Frontal cortex (tissue), 4 donors: ENCODE measurements at places on chromosomes 7 and 10. TPM values are rescaled to one million over a fixed set of nuclear protein-coding genes. Genes with fewer than 3 reads are reported as not detected.

- DNase-seq = no peak
Observed at GRCh38 chr10:75107756-75108683, 3.4 kb upstream of the SAMD8 start.

- no peak for DNase-seq
Observed at GRCh38 chr7:127881564-127881963, 149.7 kb downstream of the LRRC4 start.

- no peak for DNase-seq
Observed at GRCh38 chr7:134737566-134738345, 41.7 kb upstream of the CALD1 start.

DNA sequence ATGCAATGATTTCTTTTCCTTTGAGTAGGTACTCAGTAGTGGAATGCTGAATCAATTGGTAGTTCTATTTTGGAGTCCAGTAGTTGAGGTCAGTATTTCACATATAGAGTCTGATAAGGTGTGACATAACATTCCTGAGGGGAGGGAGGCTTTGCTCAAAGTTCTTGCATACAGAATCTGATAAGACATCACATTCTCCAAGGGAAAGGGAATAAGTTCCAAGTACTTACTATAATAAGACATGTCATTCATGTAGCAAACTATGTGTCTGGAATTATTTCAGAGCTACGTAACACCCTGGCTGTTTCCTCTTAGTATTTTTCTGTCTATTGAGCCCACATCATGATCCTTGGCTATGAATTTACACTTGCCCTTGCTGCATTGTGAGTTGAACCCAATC lies 74.3 kb upstream of the POM121L12 start:
- no peak for DNase-seq

DNA sequence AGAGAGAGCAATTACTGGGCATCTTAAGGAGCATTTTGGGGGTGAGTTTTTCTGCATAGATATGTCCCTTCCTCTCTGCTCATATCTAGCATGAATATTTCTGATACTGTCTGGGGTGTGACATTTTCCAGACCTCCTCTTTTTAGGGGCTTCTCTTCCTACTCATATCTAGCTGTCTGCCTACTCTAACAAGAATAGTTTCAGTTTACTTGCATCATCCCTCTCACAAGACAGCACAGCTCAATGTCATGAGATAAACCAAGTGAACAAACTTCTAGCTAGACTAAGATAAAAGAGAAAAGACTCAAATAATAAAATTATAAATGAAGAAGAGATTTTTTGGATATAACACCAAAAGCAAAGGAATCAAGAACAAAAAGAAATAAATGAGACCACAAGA lies 419.5 kb upstream of the SORCS1 start:
- no peak for DNase-seq

GRCh38 chr10:131698232-131698631 lies 202.6 kb upstream of the PPP2R2D start:
- DNase-seq = no peak

DNA sequence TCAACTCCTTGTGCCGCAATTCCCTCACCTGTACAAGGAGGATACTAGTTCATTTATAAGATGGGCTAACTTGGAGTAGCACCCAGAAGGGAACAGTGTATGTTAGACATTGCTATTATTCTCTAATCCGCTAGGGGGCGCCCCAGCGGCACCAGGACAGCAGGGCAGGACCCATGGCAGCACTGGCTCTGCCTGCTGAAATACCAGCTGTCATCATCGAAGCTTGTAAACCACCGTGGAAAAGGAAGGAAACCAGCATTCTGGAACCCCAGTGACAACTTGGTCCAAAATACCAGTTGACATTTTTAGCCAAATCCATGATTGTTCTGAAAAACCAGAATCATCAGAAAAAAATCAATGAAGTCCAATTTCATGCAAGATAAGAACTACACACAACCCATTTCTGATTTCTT lies 134.4 kb downstream of the ITGA8 start:
- peak; percentile 14 for DNase-seq

GRCh38 chr7:24175603-24176002 lies 108.4 kb upstream of the NPY start:
- no peak for DNase-seq

VENTX gene
- not detected for total RNA-seq

LIPK gene
- total RNA-seq = not detected

XPNPEP1 gene
- 79.9 TPM for total RNA-seq

TLX1 gene
- not detected for total RNA-seq
